HepG2 (cell line): ENCODE measurements at places on chromosomes 5 and 9. TPM values are rescaled to one million over a fixed set of nuclear protein-coding genes. Genes with fewer than 3 reads are reported as not detected.

- DNase-seq = no peak
Observed at GRCh38 chr5:145243016-145243415, 592.1 kb downstream of the PRELID2 start.

GRCh38 chr9:21781656-21782055 is 20.8 kb upstream of the MTAP start:
- no peak for DNase-seq

DNA sequence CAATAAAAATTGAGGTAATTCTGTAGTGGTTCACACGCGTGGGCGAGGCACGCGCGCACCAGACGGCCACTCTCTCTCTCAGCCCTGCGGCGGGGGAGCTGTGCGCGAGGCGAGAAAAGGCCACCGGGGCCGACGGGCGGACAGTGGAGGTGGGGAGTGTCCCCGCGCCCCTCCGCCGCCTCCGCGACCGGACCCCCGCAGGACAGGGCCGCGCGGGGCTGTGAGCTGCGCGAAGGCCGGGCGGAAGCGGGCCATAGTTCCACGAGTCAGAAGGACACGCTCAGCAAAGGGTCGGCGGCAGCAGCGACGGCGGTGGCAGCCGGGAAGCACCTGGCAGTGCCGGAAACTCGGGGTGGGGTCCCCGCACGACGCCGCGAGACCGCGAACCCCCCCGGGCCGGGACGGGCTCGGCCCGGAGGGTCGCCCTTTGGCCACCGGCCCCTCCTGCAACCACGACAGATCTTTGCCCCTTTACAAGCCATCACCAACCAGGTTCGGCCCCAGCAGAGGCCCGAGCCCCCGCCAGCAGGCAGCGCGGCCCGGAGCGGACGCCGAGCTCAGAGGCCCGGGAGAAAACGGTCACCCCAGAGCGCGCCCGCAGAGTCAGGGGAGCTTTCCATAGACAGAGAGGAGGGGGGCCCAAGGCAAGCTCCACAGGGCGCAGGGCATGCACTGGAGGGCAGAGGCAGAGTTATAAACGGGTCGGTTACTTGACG is 60.9 kb downstream of the ZNF354C start:
- no peak for DNase-seq

Gene CARD9
- 3.6 and 7.4 TPM in 2 replicates for total RNA-seq

Gene CCNO
- total RNA-seq = 0.07 TPM in 1 of 2 replicates, not detected in the other

DNA sequence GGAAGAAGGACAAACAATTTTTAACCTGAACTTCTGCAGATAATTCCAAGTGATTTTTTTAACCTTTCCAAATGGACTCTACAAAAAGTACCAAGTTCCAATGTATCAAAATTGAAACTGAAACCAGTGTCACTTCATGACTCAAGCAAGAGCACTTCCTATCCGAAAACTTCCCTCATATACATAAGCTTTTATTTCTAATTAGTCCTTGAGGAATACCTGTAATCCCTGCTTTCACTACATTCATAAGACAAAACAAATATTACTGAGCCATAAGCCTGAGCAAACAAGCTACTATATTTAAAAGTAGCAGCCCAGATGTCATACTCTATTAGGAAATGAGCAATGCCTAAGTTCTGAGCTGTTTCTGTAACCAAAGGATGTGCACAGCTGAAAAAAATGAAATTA is 224.4 kb downstream of the EBF1 start:
- DNase-seq = no peak

DNA sequence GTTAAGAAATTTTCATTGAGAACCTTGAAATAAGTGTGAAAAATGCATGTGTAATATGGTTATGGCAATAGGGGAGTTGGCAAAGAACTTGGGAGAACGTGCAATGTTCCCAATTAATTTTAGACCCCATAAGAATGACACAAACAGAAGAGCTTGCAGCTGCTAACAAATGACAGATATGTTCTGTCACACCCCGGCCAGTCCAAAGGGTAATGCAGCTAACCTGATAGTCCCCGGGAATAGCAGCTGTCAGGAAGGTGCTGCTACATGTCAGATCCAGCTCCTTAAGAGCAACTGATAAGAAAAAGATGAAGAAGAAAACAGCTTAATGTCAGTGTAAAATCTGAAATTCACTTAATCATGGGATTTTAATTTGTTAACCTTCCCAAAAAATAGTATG is 30.4 kb downstream of the SEMA5A start:
- no peak for DNase-seq

GRCh38 chr9:14320271-14321181 is 6.6 kb upstream of the NFIB start:
- no peak for DNase-seq

DNA sequence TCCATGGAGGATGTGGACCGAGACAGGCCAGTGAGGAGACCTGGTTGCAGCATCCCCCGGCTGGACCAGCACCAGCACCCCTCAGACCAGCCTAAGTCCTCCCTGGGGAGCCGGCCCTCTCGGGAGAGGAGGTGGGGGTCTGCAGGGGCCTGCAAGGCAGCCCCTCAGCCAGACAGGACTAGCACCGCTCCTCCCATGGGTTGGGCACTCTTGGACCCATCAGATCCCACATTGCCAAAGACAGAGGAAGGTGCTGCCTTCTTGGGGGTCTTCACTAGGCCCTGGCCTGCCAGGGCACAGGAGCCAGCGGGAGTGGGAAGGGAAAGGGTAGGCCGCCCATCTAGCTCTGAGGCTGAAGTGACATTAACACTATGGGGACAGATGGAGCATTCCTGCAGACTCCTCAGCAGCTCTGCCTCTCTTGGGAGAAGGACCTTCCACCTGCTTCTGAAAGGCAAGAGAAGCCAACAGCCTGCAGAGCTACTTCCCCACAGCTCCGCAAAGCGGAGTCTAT is 6.8 kb downstream of the IL13 start:
- no peak for DNase-seq

Gene TJP2
- total RNA-seq = 110 and 135 TPM in 2 replicates

Gene OR13C4
- total RNA-seq = not detected in 2 replicates

Gene LURAP1L
- total RNA-seq = 6.5 and 6.7 TPM in 2 replicates

GRCh38 chr5:152527358-152528052 is 122.4 kb upstream of the NMUR2 start:
- DNase-seq = no peak

DNA sequence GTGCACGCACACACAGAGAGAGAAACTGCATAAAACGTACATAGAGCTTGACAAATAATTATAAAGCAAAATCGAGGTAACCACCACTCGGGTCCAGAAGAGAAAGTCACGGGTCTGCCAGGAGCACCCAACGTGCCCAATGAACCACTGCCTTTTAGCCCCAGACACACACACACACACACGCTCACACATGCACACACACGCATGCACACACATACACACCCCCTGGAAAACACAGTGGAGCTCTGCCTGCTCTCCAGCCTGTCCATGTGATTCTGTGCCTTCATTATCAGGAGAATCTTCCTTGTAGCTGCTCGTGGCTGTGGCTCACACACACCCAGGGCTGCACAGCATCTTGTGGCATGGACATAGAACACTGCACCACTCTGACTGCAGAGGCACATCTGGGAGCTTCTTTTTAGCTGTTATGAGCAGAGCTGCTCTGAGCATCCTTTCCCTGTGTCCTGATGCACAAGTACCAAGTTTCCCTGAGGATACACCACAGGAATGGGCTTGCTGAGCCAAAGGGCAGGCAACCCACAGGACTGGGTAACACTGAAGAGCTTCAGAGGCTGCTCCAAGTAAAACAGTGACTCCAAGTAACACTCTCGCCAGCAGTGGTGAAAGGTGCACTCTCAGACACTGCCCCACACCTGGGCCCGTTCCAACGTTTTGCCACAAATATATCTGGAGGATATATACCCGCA is 58.9 kb downstream of the CAMSAP1 start:
- DNase-seq = no peak

Gene TMC1
- 0.02 TPM in 1 of 2 replicates, not detected in the other for total RNA-seq

- DNase-seq = no peak
Observed at GRCh38 chr5:172424111-172424490, 30.2 kb downstream of the SH3PXD2B start.

- DNase-seq = no peak
Observed at GRCh38 chr5:124104344-124104743, 592.4 kb downstream of the CSNK1G3 start.

GRCh38 chr5:83450183-83450966 is 21.2 kb upstream of the VCAN start:
- DNase-seq = no peak

DNA sequence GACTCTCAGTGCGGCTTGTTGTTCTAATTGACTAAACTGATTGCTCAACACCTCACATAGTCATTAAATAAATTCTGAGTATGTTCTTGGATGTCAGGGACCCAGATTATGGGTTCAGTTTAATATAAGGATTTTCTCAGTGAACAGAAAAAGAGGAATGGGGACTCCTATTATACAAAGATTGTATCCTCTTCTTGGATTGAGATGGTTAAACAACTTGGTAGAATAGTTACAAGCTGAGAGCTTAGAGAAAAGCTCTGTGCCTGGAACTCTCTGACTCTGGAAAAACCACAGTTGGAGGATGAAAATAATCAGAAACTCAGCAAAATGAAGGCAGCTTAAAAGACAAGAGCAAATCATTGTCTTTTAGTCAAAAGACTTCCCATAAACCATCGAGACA is 30.5 kb downstream of the ANKRA2 start:
- no peak for DNase-seq

Gene C9orf153
- total RNA-seq = 0.44 TPM in 1 of 2 replicates, not detected in the other

DNA sequence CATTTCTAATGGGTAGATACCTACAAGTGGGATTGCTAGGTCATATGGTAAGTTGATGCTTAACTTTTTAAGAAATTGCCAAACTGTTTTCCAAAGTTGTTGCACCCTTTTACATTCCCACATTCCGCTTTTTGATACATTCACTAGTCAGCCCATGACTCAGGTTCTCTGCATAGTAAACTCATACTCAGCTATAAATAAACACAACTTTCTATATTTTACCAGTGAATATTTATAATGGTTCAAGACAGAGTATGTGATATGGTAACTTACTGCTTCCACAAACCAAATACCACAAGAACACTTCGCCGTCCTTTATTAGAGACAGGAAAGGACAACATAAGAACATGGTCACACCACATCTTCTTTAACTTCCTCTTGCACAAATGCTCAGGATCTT is 54.0 kb downstream of the PLPP1 start:
- DNase-seq = no peak

GRCh38 chr5:110900829-110901228 is 162.0 kb downstream of the SLC25A46 start:
- no peak for DNase-seq

Gene FGFR4
- total RNA-seq = 109 and 219 TPM in 2 replicates

Gene PCDHA9
- total RNA-seq = 0.03 TPM in 1 of 2 replicates, not detected in the other

Gene PRSS3
- not detected in 2 replicates for total RNA-seq

DNA sequence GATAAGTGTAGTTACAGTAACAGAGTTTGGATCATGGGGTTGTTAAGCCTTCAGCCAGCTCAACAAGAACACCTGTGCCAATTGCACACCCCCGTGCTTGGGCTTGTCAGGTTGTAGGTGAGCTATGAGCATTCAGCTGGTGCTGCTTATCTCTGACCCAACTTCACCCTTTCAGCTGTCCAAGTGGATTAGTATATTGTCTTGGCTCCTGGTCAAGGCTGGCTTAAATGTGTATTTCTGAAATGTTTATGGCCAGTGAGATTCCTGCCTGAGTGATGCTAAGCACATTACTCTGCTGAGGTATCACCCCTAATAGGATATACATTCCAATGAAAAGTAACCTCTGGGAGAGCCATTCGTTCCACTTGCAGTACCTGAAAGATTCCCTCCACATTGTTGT is 44.2 kb upstream of the LMNB1 start:
- DNase-seq = no peak

Gene C9
- total RNA-seq = not detected in 2 replicates

DNA sequence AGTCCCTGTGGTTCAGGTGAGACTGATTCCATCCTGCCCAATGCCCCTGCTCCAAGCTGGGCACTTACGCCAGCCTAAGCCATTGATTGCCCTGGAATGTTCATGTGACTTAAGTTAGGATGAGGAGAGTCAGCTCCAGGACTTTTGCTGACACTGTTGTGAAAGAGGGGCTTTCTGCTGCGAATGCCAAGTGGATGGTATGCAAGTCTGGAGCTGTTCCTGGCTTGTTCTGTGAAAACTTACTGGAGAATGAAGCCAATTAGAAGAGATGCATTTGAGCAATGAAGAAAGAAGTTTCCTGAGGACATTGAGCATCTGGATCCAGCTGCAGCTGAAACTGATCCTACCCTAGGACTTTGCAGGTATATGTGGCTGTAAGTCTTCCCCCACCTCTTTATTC is 61.2 kb upstream of the ZFR start:
- no peak for DNase-seq

GRCh38 chr5:88872971-88873370 is 10.0 kb downstream of the MEF2C start:
- no peak for DNase-seq

Gene ADGRD2
- not detected in 2 replicates for total RNA-seq

DNA sequence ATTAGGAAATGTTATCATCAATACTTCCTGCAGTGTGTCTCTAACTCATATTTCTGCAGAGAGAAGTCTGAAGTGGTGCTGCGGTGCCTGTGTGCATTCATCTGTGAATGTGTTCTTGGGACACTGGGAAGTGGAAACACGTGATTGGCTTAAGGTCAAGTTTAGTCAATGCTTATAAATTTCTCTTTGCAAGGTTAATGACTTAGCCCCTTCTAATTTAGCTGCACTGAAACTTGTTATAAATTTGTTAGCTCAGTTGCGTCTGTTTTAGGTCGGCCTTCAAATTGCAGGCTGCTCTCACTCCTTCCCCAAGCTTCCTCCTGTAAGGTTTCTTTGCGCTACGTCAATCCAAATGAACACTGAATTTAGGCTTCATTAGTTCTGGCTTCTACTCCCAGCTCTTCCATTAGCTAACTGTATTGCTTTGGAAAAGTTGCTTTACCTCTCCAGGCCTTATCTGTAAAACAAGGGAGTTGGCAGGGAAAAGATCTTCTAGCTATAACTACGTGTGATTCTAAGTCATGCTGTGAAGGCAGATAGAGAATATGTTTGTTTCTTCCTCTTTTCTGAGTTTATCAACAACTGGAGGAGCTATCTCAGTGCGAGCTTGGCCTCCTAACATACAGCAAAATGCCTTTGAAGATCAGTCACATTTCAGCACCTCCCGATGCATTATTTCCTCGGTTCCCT is 341.8 kb downstream of the NFIB start:
- no peak for DNase-seq

DNA sequence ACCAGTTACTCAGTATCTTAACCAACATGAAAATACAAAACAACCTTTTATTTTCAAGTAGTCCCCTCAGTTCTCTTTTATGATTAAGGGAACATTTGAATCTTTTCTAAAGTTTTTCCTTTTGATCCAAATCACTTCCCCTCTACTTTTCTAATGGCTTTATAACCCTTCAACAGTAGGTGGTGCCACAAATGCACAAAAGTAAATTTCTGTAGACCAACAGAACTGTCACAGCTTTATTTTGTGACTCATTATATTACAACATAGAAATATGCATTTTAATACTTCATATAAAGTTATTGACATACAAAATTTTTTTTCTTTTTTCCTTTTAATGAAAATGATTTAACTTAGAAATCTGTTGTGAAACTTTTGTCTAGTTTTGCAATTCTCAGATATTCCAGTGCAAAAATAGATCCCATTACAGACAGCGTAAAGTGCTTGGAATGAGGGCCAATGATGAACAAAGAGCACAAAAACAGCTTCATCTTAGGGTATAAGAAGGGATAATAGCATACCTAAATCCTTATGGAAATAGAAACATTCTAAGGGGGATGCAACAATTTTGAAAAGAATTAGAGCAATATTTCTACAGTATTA is 17.0 kb downstream of the NIPSNAP3B start:
- no peak for DNase-seq

Gene PHF24
- not detected in 2 replicates for total RNA-seq
